ENCODE measurements at places on chromosomes 6 and 20.

- H3K4me3 ChIP-seq, result no peak overlapping the region
- DNase-seq, result no peak
- no peak overlapping the region for H3K27ac ChIP-seq
- H3K27me3 ChIP-seq, result no peaks in the 10 kb centered on the region
Measured at GRCh38 chr6:76940191-76940590, 523.1 kb downstream of the HTR1B start.

DNA sequence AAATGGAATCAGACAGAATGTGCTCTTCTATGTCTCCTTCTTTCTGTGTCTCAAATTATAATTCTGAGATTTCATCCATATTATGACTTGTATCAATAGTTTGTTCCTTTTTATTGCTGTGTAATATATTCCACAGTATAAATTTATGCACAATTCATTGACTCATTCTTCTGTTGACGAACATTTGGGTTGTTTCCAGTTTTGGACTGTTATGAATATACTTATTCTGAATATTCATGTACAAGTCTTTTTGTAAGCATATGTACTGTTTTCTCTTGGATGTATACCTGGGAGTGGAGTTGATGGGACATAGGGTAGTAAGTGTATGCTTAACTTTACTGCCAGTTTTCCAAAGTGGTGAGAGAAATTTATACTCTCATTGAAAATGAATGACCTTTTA, 28.1 kb upstream of the TRAF3IP2 start:
- H3K36me3 ChIP-seq, result no peaks in the 10 kb centered on the region
- no peaks in the 10 kb centered on the region for H3K27me3 ChIP-seq
- DNase-seq, result no peak
- no peak overlapping the region for H3K4me3 ChIP-seq

DNA sequence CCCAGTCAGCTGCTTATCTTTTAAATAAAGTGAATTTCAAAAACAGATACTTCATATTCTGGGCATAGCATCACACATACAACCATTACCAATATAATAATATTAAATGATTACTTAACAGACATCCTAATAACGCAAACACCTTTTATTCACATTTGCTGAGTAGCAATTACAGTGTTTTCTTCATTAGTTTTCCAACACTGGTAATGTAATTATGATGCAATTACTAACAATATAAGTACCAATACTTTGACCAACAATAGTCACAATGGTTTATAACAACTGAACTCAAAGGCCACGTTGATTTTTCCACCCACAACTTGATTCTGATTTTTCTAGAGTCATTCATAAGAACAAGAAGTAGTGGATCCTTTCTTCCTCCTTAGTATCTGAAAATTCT, 104.1 kb downstream of the MYB start:
- no peak overlapping the region for H3K4me3 ChIP-seq
- no peaks in the 10 kb centered on the region for H3K4me1 ChIP-seq
- no peak for DNase-seq
- H3K36me3 ChIP-seq, result no peaks in the 10 kb centered on the region
- no peaks in the 10 kb centered on the region for H3K27me3 ChIP-seq

DNA sequence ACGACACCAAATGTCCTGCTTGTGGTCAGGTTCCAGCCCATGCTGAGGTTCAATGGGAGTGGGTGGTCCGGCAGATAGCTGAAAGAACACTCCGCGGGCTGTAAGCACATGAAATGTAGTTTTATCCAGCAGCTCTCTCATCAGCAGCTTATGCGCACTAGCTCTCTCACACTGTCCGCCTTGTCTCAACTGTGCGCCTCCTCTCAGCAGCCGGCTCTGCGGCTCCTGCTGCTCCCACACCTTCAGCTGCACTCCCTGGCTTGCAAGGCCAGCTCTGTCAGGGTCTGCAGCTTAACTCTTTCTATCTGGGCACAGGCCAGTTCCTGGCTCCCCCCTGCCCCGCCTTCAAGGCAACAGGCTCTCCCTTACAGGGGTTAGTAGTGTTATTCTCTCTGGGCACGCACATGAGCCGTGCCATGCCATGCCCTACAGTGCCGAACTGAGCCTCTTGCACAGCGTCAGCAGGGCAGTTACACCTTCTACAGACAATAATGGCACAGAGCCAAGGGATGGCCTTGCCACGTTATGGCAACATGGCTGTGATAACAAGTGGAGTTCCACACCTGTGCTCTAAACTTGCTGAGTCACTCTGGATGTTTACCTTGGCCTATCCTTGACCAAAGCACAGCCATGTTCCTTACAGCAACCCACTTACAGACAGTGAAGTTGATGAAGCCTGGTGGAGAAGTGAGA, 84.0 kb upstream of the LRFN2 start:
- no peak overlapping the region for H3K4me3 ChIP-seq
- H3K27me3 ChIP-seq, result no peaks in the 10 kb centered on the region
- H3K27ac ChIP-seq, result no peak overlapping the region
- H3K36me3 ChIP-seq, result no peaks in the 10 kb centered on the region
- no peak for DNase-seq

DNA sequence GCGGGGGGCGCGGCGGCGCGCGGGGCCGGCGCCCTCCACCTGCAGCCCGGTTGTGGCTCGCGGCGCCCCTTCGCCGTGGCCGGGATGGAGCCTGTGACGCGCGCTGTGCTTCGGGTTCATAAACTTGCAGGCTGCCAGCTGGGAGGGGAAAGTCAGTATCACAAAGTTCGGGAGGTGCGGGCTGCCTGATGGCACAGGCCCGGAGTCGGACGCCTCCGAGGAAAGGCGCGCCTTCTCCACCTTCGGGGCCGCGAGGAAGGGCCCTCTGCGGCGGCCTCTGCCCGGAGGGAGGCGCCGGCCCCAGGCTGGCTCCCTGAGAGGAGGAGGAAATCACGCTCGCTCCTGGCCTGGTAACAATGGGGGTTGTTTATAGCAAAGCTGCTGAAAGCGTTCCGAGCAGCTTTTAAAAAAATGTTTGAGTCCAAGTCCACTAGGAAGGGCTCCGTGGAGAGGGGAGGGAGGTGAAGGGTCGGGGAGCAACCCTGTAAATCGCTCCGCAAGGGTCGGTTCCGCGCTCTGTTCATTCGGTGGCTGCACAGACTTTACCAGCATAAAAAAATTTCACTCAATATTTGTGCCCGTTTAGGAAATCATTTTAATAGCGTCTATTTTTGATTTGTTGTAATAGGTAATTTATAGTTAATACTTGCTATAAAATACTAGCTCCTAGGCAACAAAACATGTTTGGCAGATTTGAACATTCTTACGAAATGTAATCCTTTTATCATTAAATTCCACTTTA, 1.0 kb downstream of the AFDN start:
- H3K4me1 ChIP-seq, result no peaks in the 10 kb centered on the region
- no peak for DNase-seq
- H3K27ac ChIP-seq, result peak overlapping the region; percentile 40
- peak overlapping the region; percentile 84 for H3K4me3 ChIP-seq

DNA sequence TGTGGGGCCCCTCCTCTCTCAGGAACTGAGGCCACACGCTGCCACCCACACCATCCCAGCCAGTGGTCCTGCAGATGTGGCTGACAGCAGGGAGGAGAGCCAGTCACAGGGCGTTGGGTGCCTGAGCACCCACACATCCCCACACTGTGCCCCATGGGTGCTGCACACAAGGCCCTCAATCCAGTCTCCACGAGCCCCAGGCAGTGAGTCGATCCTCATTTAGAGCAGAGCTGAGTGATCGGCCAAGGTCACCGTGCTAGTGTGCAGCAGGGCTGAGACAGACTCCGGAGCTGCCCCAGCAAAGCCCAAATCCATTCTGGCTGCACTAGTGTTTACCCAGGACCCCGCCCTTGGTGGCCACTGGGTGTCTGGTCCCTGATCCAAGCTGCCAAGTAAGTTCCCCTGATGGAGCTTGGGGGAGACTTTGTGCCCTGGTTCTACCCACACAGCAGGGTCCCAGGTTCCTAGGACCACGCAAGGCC, 9.0 kb downstream of the C20orf203 start:
- no peaks in the 10 kb centered on the region for H3K36me3 ChIP-seq
- no peak overlapping the region for H3K27ac ChIP-seq
- no peaks in the 10 kb centered on the region for H3K27me3 ChIP-seq
- DNase-seq, result no peak

DNA sequence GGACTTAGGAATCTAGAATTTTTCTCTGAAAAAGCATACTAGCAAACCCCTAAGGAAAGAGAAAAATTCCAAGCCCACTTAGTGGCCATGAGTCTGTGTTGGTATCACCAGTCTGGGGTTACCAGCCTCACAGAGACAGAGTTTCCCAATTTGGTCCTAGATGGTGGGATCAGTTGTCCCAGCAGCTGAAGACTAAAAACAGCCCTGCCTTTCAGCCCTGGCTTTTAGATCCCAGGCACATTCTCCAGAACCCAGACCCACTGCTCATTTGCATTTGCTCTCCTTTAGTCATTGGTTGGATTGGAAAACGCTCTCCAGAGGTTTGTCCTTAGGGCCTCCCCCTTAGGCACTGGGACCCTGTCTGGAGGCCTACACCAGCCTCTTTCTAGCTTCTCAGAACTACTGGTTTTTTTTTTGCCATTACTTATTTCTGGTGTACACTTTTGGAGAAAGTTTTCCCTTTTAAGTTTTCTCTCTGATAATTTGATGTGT, 39.1 kb upstream of the FOXO3 start:
- no peak for DNase-seq
- no peak overlapping the region for H3K27ac ChIP-seq
- H3K36me3 ChIP-seq, result no peaks in the 10 kb centered on the region
- H3K4me3 ChIP-seq, result no peak overlapping the region

GRCh38 chr6:16594849-16595248, 166.4 kb downstream of the ATXN1 start:
- no peaks in the 10 kb centered on the region for H3K36me3 ChIP-seq
- H3K27me3 ChIP-seq, result no peaks in the 10 kb centered on the region
- peaks cover 3% of the 10 kb centered on the region for H3K4me1 ChIP-seq
- no peak for DNase-seq
- no peak overlapping the region for H3K4me3 ChIP-seq

DNA sequence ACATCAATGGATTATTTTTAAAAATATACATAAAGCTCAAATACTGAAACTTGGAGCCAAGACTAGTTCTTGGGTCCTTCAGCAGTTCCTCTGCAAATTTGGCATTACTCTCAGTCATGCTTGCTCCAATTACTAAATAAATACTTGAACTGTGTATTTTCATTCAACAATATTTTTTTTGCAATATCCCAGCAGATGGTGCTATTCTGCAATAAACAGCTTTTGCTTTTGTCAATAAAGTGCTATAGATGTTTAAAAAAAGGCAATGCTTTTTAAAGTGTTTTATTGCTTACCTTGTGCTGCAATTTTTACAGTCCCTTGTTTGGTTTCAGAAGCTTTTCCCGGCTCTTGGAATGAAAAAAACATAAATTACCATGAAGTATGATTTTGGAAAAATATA, 243.4 kb downstream of the TRDN start:
- H3K4me1 ChIP-seq, result no peaks in the 10 kb centered on the region
- no peaks in the 10 kb centered on the region for H3K27me3 ChIP-seq
- no peak overlapping the region for H3K4me3 ChIP-seq
- DNase-seq, result no peak
- H3K27ac ChIP-seq, result no peak overlapping the region
- no peaks in the 10 kb centered on the region for H3K36me3 ChIP-seq
